H54 (cell line): ENCODE measurements at places on chromosomes 3 and 15.

- no peak for DNase-seq
Observed at GRCh38 chr3:43019006-43019809, 40.1 kb downstream of the GASK1A start.

DNA sequence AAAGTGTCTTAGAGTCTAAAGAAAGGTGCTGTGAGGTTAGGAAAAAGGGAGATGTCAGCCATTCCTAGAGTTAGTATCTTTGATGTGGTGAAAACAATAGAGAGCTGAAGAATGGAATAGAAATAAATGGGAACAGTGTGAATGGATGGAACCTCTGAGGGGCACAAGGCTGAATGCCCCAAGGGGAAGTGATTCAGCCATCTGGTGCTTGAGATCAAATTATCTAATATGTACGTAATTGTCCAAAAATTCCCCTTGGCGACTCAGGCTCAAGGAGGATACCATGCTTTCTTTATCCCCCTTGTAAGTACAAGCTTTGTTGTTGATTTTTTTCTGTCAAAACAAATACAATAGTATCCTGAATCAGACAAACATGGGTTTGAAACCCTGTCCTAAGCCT is 361.6 kb downstream of the LSAMP start:
- no peak for DNase-seq

DNA sequence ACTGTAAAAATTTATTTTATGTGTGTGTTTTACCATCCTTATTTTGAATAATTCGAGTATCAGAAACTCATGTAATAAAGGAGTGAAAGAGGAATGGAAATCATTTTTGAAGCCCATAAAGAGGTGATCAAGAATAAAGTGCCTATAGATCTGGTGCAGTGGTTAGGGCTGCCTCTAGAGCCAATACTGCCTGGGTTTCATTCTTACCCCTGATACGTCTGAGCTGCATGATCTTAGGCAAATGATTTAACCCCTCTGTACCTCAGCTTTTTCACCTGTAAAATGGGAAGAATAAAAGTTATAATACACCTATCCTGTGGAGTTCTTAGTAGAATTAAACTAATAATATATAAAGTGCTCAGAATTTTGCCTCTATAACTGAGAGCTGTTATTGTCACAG is 30.4 kb downstream of the EFHB start:
- DNase-seq = no peak

- DNase-seq = no peak
Observed at GRCh38 chr3:5017925-5018531, 38.8 kb downstream of the BHLHE40 start.

- no peak for DNase-seq
Observed at GRCh38 chr3:104460477-104461406, 906.0 kb upstream of the ALCAM start.

DNA sequence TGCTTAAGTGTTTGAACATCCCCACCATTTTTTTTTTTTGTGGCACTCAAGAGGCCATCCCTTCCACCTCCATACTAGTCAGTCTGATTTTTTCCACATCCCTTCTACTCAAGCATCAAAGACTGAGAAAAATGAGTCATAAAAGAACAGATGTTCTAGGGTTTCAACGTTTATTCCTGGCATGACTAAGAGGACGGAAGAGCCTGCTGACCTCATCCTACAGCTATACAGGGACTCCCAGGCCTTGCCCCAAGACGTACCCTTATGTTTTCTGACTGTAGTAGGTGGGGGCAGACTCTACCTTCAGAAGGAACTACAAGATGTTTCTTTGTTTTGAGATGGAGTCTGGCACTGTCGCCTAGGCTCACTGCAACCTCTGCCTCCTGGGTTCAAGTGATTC is 3.3 kb upstream of the ITPKA start:
- peak; percentile 99 for DNase-seq

GRCh38 chr3:105891101-105891500 is 22.3 kb upstream of the CBLB start:
- no peak for DNase-seq

GRCh38 chr3:55500555-55501330 is 13.6 kb upstream of the WNT5A start:
- no peak for DNase-seq

DNA sequence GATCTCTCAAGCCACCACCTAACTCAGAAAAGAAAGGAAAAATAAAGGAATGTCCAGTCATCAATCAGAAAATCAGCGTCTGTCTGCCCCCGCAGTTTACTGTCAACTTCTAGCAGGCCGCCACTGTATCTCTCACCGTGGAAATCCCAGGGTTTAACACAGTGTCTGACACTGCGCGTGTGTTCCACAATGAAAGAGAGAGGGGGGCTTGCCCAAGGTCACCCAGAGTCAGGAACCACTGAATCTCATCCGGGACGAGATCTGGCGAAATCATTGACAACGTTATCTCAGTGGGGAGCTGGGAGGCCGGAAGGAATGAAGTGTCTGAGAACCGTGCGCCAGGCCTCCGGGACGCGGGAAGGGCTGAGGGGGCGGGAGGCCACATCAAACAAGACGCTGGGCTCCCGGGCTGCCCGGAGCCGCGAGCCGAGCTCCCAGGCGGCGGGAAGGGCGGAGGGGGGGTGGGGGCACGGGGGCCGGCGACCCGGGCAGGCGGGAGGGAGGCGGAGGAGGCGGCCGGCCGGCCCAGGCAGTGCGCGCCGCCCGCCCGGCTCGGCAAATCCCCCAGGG is 2.2 kb upstream of the HES1 start:
- DNase-seq = peak; percentile 61
